ENCODE measurements at places on chromosomes 4 and X. TPM values are rescaled to one million over a fixed set of nuclear protein-coding genes. Genes with fewer than 3 reads are reported as not detected.

GRCh38 chr4:68466185-68466584, 18.9 kb downstream of the TMPRSS11E start:
- peak; percentile 40 for DNase-seq

DNA sequence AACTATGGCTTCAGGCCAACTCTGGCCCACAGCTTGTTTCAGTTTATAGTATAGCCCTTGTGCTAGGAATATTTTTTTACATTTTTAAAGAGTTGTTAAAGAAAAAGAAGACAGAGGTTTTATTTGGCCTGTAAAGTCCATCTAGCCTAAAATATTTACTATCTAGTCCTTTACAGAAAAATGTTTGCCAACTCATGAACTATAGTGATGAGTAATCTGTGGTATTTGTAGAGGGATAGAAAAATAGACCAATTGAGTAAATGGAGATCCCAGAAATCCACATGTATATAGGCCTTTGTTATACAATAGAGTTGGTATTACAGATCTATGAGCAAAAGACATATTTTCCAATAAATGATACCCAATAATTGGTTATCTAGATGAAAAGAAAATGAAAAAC, 288.7 kb downstream of the PRDM5 start:
- DNase-seq = no peak

DNA sequence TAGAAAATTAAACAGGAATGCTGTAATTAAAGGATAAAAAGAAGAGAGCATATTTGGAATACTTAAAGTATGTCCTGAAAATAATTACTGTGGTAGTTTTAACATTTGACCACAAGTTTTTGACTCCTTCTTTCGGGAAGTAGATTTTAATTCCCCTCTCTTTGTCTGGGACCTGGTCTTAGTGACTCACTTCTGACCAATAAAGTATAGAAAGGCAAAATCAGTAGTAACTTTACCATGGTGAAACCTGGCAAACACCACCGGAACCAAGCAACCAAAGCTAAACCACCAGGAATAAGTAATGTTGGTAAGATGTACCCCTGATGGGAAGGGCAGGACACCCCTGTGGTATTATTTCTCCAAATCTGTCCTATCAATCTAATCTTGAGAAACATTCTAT, 314.8 kb downstream of the PDHA2 start:
- no peak for DNase-seq

DNA sequence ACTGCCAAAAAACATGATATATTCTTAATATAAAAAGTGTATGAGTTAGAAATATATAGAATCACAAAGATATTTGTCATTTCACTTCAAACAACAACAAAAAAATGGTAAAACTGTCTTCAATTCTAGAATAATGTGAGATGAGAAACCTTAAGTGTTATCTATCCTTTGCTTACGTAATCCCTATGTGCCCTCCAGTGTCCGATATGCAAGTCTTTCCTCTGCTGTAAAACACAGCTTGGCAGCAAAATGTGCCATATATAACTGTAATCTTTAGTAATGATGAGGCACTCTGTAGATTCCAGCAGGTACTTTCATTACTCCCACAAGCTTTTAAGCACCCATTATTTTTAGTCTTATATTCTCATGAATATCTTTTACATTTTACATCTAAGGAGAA, 555.1 kb upstream of the FRG1 start:
- no peak for DNase-seq

DNA sequence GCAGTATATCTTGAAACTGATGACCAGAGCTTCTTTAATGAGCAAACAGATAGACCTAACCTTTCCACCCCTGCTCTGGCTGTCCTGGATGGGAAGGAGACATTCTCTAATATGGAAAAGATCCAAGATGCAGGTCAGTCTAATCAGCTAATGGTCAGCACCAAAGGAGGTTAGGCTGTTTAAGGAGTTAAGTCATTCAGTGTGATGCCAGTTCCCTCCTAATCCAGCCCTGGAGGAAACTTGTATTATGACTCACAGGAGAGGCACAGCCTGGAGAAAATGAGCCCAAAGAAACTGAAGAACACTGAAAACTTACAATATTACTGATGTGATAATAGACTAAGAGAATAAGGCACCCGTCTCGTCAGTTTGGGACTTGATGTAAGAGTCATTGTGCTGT, 323.0 kb downstream of the HNRNPD start:
- no peak for DNase-seq

ATP6AP2 gene
- total RNA-seq = 75.7 TPM

- DNase-seq = peak; percentile 2
These were observed 11.7 kb upstream of the ZBTB33 start for GRCh38 chrX:120238933-120239332.

Measured in fibroblast of villous mesenchyme (primary cell).